IPS DF 6.9 (cell line): ENCODE measurements at places on chromosomes 7 and 10.

GRCh38 chr7:45569290-45569685, 4.9 kb upstream of the ADCY1 start:
- no peak for DNase-seq

DNA sequence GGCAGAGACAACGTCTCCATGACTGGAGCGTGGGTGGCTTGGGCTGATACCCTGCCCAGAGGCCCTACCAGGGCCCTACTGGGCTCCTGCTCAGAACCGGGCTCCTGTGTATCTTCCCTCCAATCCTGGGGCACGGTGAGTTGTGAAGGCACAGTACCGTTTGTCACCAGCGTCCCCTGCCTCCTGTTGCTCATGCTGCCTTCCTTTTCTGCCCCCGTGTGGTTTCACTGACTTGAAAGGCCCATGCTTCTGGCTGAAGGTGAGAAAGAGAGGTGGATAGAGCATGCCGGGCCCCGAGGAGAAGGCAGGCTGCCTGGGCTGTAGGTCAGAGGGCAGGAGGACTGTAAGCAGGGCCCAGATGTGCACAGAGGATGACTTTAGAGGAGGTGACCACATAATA, 9.1 kb upstream of the DMBT1 start:
- no peak for DNase-seq

DNA sequence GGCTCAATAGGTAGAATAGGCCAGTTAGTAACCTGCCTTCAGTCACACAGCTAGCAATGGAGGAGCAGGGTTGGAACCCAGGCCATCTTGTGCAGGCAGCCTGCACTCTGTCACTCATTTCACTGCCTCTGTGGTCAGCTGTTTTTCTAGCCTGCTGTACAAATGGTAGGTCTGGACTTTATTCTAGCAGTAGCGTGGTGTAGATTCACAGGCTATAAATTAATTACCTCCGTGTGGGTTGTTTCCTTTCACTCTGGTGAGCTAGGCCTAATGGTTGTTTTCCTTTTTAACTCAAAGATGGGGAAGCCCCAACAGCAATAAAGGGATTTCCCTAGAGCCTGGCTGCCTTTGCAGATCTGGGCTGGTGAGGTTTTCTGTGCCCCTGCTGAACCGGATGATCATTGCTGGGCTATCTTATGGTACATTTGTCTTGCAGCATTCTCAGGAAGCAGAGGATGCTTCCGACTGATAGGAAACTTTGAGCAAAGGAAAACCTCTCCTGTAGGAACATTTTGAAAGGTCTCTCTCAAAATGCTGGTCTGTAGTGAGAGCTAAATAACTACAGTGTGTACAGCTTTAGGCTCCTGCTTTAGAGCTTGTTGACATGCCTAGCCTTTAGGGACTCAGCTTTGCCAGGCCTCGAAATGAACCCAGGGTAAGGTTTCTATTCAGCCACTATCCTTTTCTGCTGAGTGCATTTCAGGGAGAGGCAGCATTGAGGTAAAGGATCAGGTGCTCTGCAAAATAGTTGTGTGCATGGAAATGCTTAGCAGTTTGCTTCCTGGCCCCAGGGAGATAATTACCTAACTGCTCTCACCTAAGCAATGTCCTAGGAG, 157.4 kb downstream of the ST7 start:
- DNase-seq: no peak

GRCh38 chr10:98920360-98920759, 315.3 kb downstream of the HPSE2 start:
- DNase-seq: no peak

- DNase-seq: no peak
Observed at GRCh38 chr7:132034748-132035416, 478.5 kb upstream of the PODXL start.

GRCh38 chr7:22584179-22584578, 84.2 kb upstream of the STEAP1B start:
- no peak for DNase-seq

GRCh38 chr10:45550903-45551786, 121.4 kb downstream of the ZFAND4 start:
- no peak for DNase-seq

DNA sequence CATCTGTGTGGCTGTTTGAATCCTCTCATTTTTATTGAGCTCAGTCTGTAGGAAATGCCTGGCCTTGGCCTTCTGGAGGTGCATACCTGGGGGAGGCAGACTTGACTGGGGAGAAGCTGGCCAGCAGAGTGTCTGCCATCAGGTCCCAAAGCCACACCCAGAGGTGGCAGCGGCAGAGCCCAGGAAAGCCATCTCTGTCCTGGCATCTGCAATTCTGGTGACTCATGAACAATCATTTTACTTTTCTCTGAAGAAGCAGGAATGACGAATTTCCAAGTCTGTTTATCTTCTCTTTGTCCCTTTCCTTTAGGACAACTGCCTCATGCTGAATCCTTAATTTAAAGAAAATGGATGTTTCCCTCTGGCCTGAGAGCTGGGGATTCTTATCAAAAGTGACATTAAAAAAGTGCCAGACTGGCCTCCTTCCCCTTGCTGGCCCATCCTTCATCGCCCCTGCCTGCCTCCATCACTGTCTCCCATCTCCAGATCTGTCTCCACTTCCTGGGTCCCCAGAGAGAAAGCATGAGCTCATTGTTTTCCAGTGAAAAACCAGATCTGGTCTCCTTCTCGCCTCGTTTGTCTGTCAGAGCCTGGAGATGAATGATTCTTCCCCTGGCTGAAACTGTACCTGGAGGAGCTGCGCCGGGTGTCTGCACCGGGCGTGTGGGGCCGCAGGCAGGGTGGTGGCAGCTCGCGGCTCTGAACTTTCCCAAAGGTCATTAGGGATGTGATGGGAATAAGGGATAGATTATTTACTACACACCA, 124.5 kb downstream of the TMEM178B start:
- DNase-seq: no peak

DNA sequence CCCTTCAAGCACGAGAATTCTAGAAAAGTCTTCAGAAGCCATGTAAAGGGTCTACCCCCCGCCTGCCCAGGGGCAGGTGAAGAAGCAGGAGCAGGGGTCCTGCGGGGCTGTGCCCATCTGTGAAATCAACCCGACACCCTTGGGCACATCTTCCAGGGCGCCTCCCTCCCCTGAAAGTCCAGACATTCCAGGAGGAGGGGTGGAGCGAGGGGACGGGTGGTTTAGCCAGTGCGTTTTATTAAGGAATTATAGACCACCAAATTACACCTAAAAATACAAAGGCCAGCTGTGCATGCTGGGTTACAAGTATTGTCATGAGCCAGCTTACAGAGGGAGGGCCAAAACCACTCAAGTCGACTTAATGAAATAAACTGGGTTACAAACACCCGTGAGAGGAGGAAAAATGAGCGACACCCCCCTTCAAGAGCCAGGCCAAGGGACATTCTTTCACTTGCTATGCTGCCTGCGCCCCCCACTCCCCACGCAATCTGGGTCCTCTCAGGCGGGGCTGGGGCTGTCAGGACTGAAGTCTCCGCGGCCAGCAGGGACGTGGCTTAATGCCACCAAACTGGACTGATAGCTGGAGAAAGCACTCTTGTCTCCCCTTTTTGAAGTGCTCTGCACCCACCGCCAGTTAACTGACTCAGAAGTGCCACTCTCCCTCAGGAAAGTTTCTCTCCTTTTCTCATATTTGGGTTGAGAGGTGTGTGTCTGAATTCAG, 360.3 kb downstream of the FRMD4A start:
- no peak for DNase-seq

DNA sequence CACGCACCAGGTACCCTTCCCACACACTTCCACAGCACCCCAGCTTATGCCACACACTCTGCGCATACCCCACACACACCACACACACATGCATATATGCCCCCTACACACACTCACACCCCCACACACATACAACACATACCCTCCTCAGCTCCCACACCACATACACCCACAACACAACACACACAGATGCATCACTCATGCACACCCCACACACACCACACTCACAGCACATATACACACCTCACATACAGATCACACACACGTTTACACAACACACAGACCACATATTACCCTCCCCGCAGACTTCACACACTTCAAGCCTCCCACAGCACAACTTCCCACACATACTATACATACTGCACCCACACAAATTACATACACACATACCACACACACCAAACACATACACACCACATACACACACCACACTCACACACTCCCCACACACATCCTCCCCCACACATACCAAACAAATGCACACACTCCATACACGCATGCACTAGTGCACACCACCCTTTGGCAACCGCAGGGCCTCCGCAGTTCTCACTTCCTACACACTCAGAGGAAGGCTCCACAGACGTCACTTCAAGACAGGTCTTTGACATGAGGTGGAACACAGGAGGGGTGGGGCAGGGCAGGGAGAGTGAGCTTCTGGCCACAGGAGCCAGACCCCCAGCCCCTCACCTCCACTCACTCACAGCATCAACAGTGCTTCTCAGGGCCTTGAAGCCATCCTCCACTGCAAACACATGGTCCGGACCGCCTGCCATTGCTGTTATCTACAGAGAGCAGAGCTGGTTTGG, 18.5 kb upstream of the ANTXRL start:
- DNase-seq: no peak

DNA sequence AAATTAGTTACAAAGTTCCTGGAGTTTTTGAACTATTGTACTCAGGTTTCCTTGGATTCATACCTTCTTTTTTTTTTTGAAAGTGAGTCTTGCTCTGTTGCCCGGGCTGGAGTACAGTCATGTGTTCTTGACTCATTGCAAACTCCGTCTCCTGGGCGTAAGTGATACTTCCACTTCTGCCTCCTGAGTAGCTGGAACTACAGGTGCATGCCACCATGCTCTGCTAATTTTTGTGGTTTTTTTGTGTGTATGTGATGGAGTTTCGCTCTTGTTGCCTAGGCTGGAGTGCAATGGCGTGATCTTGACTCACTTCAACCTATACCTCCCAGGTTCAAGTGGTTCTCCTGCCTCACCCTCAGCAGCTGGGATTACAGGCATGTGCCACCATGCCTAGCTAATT, 22.3 kb downstream of the MCM10 start:
- no peak for DNase-seq

GRCh38 chr7:70434376-70434775, 697.6 kb upstream of the GALNT17 start:
- DNase-seq: no peak

DNA sequence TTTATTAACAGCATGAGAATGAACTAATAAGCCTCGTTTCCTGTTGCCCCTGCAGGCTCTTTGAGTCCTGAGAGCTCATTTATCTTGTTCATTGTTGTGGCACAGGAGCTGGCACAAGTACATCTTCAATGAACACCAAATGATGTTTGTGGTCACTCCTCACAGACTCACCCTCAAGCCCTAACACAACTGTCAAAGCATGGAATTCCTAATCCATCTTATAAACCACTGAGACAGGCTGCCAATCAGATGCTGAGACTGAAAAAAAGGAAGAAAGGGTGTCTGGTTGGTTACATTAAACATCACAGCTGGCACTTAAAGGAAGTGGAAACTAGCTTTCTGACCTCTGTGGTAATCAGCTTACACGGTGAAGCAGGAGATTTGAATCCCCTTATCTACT, 7.7 kb upstream of the CCDC172 start:
- DNase-seq: no peak

DNA sequence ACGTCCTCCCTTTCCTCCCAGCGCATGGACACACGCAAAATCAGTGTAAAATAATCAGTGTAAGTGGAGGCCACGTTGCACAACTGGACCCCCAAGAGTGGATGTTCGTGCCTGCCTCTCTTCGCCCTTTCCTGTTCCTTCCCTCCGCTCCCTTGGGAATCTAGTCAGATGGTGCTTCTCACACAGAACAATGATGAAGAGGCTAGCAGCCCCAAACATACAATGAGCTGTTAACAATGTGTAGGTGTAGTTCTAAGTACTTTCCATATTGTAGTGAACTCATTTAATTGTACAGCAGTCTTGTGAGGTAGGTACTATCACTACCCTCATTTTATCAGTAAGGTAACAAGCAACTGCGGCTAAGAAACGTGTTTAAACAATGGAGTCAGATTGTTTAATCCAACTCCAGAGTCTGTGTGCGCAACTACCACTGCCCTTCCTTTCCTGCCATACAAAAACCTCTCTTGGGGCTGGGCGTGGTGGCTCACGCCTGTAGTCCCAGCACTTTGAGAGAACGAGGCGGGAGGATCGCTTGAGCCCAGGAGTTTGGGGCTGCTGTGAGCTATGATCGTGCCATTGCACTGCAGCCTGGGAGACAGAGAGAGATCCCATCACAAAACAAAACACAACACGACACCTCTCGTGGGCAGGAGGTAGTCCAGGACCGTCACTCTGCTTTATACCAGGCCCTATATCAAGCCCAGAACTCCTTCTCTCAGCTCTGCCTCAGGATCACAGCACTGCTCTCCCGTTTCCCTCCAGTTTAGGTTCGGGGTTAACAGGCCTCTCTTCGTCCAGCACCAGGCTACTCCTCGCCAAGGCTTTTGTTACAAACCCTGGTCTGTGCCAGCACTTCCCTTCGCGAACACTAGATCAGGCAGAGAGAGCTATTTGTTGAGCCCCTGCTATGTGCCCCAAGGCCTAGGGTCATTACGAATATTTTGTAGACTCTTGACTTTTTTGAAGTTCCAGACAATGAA, 1.1 kb downstream of the FKBP9 start:
- no peak for DNase-seq

DNA sequence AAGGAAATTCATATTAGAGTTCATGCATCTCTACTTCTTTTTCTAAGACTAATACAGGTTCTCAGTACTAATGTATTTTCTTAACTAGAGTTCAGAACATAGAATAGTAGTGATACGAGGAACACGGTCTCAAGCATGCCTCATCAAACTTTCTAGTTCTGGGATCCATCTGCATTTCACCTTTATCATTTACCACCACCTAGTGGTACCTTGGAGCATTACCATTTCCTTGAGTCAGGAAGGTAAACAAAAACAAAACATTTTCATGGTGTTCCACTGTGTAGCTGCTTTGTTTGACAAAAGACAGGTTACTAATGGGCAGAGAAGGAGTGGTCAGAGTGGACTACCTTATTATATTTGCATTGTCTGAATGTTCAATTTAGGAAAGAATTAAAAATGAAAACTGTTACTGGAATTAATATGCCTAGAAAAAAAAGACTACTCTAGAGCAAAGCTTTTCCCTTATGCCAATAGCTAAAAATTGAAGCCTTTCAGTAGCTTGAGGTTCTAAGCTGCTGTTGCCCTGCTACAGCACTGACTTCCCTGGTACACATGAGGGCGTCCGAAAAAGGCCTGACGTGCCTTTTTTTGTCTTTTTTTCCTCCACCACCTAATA, 44.5 kb downstream of the STARD3NL start:
- peak; percentile 39 for DNase-seq

DNA sequence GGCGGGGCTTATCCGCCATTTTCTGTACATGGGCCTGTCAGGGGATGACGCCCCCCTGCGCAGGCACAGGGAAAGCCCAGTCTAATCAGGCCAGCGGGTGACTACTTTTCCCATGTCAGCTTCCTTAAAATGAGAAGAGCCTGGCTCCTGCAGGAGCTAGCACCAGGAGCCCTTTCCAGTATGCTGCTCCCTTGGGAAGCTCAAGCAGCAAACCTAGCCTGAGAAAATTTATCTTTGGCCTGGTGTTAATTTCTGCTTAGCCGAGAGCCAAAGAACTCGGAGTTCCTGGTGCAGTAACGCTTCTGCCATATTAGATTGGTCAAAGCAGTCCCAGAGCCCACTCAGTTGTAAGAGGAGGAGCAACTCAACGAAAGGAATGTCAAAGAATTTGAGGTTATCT, 239.0 kb upstream of the PHYHIPL start:
- DNase-seq: no peak
